AG08395 (cell line): ENCODE measurements at places on chromosomes 3 and 15.

DNA sequence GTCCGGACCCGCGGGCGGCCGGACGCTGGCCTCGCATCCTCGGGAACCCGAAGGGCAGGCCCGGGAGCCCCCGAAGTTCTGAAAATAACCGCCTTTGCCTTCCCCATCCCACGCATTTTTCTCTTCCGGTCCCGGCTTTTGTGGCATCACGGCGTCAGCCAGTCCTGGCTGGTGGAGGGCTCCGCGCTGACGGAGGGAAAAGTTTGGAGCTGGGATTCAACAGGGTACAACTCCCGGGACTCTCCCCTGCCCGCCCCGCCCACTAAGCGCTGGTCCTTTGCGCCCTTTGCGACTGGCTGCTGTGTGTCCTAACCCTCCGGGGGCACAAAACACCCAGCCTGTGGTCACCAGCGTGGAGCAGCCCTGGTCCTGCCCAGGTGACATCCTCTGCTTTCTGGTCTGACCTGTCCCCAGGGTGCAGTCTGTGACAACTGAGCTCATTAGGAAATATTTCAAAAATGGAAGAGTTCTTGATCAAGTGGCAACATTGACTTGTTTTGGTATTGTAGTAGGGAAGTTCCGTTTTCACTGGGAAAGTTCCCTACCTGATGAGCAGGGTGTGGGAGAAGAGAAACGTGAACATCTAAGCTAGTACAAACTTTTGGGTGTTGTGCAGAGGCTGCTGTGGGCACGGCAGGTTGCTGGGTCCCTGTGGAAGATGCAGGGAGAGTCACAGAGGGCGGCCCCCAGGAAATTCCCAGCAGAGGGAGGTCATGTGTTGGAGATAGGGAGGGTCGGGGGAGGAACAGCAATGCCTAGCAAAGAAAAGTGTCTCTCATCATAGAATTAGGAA is 775 bp downstream of the ARNT2 start:
- no peak for DNase-seq

DNA sequence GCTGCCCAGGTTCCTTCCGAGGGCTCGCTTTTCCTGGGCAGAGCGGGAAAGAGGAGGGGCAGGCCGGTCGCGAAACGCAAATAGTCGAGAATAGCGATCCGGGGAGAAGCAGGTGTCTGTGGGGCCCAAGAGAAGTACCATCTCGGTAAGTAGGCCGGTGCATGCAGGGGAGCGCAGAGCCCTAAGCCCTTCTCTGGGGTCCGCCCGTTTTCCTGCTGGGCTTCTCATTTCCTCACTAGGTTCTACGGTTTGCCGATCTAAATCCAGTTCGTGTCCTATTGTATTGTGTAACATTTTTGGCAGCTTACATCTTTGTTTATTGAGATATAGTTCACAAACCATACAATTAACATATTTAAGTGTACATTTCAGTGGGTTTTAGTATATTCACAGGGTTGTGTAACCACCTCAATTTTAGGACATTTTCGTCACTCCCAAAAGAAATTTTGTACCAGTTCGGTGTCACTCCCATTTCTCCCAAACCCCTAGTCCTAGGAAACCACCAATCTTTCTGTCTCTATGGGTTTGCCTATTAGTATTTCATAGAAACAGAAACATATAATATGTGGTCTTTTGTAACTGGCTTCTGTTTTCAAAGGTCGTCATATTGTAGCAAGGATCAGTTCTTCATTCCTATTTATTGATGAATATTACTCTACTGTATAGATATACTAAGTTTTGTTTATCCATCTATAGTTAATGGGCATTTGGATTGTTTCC is 6.8 kb upstream of the TRIM69 start:
- no peak for DNase-seq

DNA sequence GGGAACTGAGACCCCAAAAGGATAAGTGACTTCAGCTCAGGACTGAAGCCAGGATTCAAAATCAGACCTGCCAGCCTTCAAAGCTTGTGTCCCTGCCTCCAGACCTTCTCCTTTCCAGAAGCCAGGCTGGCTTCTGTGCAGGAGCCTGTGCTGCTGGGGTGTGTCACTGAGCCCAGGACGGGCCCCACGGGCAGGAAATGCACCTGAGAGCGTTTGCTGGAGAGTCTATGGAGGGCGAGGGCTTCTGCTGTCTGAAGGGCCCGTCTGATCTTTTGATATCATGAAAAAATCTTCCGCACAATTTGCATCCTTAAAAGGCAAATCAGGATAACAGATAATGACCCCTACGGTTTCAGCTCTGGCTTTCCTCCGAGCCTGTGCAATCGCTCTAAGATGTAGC is 125.4 kb downstream of the FAM43A start:
- no peak for DNase-seq

- peak; percentile 52 for DNase-seq
Observed at GRCh38 chr3:128547368-128547987, 54.5 kb upstream of the GATA2 start.

DNA sequence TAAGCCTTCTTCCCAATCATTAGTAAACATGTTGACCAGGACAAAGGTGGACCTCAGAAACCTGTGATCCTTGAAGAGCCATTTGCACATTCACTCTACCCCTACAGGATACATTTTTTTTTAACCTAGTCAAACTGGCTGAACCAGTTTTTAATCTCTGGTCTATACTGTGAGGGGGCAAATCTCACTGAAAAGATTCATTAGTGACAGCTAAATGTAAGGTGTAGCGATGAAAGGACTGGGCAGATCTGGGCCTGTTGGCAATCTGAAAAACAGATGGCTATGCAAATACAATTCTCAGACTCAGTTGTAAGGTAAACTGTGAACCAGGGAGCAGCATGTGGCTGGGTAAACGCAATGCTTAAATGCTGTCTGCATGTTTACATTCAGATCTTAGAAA is 75.6 kb upstream of the SNTN start:
- DNase-seq: no peak

DNA sequence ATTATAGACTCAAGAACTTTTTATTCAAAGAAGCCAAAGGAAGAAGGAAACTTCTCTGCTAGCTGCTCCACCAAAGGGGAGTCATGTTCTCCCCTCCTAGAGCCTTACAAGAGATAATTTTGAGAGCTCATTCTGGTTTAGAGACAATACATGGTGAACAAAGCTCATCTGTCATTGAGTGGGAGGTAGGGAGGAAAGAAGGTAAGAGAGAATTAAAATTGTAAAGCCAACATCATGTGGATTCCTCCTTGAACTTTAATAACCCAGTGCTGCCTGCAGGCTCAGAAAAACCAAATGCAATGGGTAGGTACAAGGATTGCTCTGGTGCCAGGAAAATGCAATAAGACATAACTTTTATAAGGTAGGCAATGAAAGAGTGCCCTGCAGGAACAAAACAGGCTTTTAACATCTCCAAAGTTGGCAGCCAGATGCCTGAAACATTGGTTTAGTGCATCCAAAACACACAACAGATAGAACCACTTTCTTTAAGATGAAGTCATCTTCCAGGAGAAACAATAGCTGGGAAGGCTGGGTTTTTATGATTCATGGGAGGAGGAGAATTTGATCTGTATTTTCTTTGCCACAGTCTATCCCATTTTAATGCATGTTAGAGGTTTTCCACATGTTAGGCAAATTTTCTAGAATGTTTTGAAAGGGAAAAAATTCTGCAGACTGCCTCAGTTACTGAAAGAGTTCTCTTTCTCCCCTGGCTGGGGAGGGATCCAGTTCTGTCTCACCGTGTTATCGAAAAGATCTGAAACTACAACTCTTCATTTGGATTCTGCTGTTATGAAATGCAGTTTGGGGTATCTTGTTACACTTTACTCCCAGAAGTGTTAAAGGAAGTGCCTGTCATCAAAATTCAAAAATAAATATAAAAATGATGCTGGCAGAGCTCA is 11.3 kb upstream of the ARHGEF3 start:
- DNase-seq: peak; percentile 13

DNA sequence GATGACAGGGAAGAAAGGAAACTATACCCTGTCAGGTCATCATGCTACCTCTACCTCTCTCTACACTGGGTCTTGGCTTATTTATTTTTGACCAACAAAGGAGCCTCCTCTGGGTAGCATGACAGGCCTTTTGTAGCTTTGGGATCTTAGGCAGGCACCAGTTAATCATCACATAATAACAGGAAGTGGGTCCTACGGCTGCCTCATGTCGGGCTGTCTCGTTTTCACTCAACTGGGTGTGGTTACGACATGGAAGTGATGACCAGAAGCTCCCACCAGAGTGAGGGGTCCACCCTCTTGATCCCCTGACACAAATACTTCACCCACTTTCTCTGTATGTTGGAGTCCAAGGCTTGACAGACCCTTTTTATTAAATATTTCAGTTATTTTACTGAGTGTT is 105.3 kb downstream of the CD47 start:
- no peak for DNase-seq

GRCh38 chr3:11705049-11705448 is 61.3 kb upstream of the VGLL4 start:
- peak; percentile 47 for DNase-seq

DNA sequence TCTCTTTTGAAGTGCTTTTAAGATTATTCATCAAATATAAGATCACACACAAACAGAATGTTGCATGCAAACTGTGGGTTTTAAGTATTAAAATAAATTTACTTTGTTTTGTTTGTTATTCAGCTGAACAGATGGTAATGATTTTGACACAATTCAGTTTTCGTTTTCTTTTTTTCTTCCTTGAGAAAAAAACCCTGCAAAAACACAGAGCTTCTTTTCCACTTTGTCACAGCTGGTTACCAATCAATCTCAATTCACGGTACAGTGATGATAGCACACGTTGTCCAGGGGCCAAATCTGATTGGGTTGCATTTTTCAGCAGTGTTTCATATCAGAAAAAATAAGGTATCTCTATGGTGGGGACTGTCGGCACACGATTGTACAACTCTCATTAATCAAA is 473.6 kb downstream of the ROBO2 start:
- peak; percentile 52 for DNase-seq

DNA sequence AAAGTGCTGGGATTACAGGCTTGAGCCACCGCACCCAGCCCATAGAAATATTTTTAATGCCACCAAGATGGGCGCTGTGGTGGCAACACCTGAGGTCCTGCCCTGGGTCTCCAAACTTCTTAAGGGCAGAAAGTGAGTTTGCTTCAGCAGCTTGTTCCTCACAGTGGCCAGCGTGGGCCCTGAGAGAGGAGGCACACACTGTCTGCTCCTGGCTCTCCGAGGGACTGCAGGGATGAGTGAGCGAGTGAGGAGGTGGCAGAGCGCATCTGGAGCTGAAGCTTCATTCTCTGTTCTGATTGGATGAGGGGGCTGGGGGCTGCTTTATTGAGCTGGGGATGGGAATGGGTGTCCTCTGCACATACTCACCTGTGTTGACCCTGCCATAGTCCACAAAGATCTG is 57.6 kb upstream of the RAB6B start:
- DNase-seq: no peak

DNA sequence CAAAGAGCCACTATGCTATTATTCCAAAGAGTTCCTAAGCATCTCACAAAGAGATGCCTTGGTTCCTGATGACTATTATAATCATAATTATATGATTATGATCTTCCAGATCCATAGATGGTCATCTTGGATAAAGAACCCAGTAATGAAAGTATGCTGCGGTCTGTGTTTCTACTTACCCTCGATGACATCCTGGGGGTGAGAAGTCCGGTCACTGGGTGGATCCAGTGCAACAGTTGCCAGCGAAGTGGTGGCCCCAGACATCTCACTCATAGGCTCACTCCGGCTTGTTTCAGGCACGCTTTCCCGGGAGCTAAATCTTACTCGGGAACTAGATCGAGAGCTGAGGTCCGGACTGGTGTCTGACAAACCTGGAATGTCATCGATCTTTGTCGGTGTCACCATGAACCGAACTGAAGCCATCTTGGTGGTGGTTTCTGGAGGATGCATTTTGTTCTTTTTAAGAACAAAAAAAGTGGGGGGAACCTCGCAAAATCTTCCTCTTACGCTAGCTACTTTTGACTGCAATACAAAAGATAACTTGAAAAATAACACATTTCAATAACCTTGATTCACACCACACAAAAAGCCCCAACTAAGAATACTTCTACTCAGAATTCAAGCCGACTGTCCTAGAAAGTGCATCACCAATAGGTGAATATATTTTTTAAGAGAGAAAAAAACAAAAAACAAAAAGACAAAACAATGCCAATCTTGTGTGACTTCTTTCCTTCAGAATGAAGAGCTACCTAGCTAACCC is 1.2 kb downstream of the SLC12A6 start:
- DNase-seq: no peak

- no peak for DNase-seq
Observed at GRCh38 chr3:63383040-63383439, 104.9 kb downstream of the SYNPR start.

DNA sequence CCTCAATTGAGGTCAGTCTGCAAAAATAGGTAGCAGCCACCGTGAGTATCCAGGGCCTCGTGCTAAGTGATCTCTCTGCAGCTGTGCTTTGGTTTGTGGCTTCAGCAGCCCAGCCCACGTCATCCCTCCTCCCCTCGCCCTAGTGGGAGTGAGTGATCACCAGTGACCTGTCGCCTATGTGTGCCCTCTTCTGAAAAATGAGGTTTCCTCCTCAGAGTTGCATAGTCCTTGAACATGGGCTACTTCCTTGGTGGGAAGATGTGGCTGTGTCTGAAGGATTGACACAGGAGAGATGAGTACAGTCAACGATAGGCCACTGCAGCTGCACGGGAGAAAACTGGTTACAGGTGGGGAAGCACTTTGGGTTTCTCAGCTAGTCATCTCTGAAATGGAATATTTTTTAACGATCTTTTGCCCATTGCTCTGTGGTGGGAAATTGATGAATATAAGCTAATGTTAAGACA is 144.8 kb upstream of the BHLHE40 start:
- DNase-seq: no peak

GRCh38 chr15:76258460-76258859 is 52.8 kb downstream of the ETFA start:
- no peak for DNase-seq

GRCh38 chr3:131140891-131141290 is 114.2 kb downstream of the NEK11 start:
- no peak for DNase-seq

GRCh38 chr3:16347548-16347947 is 82.5 kb downstream of the OXNAD1 start:
- no peak for DNase-seq

DNA sequence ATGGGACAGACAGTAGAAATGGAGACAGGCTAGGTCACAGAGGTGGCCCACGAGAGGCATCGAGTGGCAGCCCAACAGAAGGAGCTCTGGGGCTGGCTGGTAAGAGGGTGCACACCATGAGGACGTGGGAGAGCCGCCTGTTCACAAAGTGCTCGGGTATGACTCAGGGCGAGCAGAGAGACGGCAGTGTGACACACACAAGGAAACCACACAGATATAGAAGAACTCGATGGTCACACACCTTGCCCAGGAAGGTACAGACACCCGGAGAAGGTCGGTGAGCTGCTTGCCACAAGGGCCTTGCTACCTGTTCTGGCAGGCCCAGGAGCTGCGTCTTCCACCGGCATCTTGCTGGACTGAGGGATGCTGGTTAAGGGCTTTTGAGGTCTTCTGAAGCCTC is 50.2 kb downstream of the CA12 start:
- no peak for DNase-seq

- DNase-seq: no peak
Observed at GRCh38 chr15:99106417-99107220, 1.7 kb downstream of the SYNM start.

- DNase-seq: no peak
Observed at GRCh38 chr15:45863881-45864580, 229.2 kb downstream of the SQOR start.
